ENCODE measurements at places on chromosomes 3 and 15. TPM values are rescaled to one million over a fixed set of nuclear protein-coding genes. Genes with fewer than 3 reads are reported as not detected.

The CELSR3 gene
- 1.3 TPM for polyA plus RNA-seq

The CHL1 gene
- 11.2 TPM for polyA plus RNA-seq

The LRRC31 gene
- polyA plus RNA-seq: 0.29 TPM

The AHSG gene
- polyA plus RNA-seq: 90.9 TPM

The FAM43A gene
- polyA plus RNA-seq: 6.7 TPM

The IL12A gene
- polyA plus RNA-seq: 0.91 TPM

The COL8A1 gene
- 8.5 TPM for polyA plus RNA-seq

The ITGB5 gene
- polyA plus RNA-seq: 84.1 TPM

The PLSCR2 gene
- polyA plus RNA-seq: 1.4 TPM

The SCG3 gene
- 0.28 TPM for polyA plus RNA-seq

The RAD54L2 gene
- 12.7 TPM for polyA plus RNA-seq

The VWA5B2 gene
- 1.8 TPM for polyA plus RNA-seq

The FAM3D gene
- polyA plus RNA-seq: 2.0 TPM

The STRIT1 gene
- polyA plus RNA-seq: 2.1 TPM

DNA sequence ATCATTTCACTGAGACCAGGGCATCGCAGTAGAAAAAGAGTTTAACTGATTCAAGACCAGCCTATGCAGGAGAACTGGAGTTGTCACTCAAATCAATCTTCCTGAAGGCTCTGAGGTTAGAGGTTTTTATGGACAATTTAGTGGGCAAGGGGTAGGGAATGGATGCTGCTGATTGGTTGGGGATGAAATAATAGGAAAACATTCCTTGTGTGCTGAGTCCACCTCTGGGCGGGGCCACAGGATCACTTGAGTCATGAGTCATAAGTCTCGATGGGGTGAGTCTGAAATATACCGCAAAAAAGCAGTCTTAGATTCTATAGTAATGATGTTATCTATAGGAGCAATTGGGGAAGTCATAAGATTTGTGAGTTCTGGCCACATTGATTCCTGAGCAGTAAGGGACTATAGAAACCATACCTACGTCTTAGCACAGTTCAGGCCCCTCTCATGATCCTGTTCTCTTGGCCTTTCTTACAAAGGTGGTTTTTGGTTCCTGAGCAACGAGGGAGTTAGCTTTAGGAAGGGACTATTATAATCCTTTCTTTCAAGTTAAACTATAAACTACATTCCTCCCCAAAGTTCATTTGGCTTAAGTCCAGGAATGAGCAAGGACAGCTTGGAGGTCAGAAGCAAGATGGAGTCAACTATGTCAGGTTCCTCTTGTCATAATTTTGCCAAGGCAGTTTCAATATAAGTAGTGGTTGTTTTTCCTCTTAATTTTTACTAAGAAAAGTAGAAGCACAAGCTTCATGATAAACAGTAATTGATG, 2.7 kb upstream of the OPA1 start:
- DNase-seq: no peak

- DNase-seq: no peak
Measured at GRCh38 chr3:111820651-111821050, 38.4 kb upstream of the PHLDB2 start.

- DNase-seq: no peak
Measured at GRCh38 chr3:115022199-115022598, 124.9 kb downstream of the ZBTB20 start.

DNA sequence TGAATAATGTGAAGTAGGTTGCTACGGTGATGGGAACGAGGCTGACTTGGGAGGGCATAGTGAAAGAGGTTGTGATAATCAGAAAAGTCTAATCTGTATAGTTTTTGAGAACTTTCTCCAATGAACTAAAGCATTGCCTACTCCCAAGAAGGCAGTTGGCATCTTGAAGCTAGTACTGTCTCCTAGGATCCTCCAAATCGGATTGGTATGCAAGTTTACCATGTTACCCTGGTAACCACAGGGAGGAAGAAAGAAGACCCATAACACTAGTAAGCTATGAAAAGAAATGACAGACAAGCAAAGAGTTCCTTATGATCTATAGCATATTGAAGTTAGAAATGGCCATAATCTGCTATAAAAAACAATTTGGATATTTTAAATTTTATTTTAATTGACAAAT, 127.2 kb upstream of the SYNPR start:
- no peak for DNase-seq

GRCh38 chr3:52931889-52932288, 34.5 kb upstream of the STIMATE start:
- DNase-seq: no peak

- DNase-seq: peak; percentile 66
Measured at GRCh38 chr15:67109141-67110034, 44.0 kb downstream of the SMAD3 start.

DNA sequence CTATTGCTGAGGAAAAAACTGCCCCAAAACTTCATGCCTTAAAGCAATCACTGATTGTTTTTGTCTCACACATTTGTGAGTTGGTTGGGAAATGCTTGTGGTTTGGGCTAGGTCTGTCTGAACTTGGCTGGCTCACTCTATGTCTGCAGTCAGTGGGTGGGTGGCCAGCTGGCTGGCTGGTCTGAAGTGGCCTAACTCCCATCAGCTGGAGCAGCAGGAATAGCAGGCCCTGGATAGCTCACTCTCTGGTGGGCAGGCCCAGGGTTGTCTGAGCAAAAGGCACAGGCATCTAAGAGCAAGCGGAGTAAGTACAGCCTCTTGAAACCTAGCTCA, 37.7 kb upstream of the PRR20G start:
- DNase-seq: no peak

GRCh38 chr15:69664572-69665571, 212.3 kb downstream of the RPLP1 start:
- DNase-seq: no peak

DNA sequence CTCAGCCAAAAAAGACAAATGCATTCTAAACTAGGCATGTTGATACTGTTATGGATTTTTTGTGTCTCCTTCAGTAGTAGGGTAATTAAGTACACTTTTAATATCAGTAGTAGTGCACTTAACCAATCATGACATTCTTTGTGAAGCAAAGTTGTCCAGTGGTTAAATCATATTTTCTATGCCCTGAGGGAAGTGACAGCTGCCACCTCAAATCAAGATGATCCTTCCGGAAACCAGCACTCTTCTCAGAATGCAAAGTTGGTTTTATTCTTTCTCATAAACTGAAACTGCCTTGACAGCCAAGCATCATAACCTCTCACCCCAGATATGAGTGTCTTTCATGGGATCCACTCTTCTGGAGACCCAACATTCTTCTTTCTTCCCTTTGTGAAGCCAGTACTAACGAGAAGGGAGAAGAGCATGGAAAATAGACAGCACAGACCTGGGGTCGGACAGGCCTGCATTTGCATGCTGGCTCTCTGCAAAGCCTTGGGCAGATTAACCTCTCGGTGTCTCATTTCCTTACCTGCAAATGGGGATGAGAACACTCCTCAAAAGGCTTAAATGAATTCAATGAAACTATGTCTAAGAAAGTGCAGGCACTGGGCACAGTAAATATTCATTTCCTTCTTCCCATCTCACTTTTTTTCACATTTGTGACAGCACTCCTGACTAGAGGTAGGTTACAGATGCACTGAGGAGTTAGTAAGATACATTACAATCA, 13.2 kb downstream of the AAGAB start:
- DNase-seq: no peak

GRCh38 chr3:71659864-71660591, 65.2 kb downstream of the EIF4E3 start:
- no peak for DNase-seq

GRCh38 chr15:78311292-78311691, 11.9 kb upstream of the SKIC8 start:
- no peak for DNase-seq

GRCh38 chr3:189419038-189419437, 212.2 kb upstream of the TP63 start:
- no peak for DNase-seq

DNA sequence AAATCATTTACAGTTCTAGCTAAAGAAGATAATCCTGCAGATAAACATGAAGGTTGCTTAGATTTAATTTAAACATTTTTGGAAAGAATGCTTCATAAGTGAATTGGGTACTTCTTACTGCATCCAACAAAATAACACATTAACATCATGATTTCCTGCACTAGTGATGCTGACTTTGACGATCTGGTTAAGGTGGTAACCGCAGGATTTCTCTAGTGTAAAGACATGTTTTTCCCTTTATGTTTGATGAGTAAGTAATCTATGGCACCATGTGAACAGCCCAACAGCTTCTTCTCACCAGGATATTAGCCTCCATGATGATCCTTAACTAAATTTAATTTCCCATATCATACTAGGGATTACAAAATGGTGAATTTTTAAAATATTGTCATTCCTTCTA, 14.1 kb downstream of the SPPL2A start:
- no peak for DNase-seq

DNA sequence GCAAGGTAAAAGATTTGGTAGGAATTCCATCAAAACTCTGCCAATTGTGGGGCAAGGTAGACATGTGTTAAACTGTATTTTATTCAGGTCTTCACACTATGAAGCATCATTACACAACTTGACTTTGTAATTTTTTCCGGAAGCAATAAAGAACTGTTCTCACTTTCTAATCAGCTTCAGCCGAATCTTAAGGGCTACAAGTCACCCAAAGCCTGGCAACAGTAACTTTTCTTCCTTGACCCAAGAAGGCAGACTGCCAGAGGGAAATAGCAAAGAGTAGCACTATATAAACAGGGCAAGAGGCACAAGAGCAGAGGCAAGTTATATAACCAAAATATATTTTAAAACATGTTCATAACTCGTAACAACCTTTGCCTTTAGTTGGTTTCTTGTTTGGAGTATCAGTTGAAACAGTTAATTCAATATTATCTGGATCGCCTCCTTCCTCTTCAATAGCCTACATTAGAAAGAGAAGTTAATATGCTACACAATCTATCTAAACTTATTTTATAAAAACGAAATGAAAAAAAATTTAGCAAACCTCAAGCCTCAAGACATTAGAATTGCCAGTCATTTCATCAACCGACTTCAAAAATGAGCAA, 1.4 kb downstream of the SLTM start:
- peak; percentile 29 for DNase-seq

DNA sequence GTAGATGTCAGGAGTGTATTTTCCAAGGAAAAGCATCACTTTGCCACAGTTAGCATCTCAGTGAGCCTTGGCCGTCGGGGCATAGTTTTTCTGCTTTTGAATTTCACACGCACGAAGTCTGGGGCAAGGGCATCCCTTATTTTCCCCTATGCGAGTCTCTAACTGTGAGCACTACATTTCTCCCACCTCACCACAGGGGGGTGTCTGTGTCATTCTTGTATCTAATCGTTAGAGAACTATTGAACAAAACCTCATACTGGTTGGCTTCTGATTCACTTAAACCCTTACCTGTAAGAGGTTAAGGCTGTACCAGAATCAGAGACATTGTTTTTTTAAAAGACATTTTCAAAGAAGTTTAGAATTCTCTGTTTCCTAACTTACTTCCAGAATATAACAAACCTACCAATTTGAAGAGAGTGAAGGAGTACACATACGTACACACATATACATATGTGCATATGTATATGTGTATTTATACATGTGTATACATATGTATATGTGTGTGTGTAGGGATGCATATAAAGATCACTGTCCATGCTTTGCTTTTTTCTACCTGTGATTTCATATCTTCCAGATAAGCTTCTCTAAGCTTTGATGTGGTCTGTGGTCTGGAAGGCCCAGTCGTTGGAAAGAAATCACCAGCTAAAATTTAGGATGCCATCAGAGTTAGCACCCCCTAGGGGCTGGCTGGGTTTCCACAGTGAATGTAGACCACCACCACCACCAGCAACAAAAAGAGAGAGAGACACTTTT, 49.4 kb downstream of the MYZAP start:
- no peak for DNase-seq

DNA sequence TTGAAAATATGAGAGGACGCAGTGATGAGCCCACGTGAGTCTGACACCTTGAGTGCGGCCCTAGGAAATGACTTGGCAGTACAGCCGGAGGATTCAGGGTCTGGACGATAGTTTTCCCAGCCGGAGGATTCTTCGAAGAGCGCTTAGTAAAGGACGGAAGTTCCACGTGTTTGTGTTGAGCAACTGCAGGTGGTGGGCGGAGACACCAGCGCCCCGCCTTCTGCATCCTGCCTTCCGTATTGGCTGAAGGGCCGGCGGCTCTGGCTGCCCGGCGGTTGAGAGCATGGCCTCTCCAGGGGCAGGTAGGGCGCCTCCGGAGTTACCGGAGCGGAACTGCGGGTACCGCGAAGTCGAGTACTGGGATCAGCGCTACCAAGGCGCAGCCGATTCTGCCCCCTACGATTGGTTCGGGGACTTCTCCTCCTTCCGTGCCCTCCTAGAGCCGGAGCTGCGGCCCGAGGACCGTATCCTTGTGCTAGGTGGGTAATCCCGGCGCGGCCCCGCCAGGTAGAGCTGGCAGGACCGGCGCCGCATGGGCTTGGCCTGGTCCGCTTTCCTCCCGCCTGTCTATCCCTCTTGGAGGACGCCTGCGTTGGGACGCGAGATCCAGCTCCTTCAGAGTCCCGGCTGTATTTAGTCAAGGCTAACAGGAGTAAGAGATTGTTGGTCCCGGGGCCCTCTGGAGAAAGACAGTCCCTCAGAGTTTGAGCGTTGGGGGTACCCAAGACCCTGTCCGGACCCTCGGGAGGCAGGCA, at the start of gene EEF1AKMT4:
Gene EEF1AKMT4, plus strand, starts transcription at position 261 of the 755 bp plus-strand sequence. Its CDS starts 23 bp downstream, at position 284.
- peak; percentile 83 for DNase-seq

GRCh38 chr3:143820466-143821221, 27.6 kb downstream of the SLC9A9 start:
- DNase-seq: no peak

DNA sequence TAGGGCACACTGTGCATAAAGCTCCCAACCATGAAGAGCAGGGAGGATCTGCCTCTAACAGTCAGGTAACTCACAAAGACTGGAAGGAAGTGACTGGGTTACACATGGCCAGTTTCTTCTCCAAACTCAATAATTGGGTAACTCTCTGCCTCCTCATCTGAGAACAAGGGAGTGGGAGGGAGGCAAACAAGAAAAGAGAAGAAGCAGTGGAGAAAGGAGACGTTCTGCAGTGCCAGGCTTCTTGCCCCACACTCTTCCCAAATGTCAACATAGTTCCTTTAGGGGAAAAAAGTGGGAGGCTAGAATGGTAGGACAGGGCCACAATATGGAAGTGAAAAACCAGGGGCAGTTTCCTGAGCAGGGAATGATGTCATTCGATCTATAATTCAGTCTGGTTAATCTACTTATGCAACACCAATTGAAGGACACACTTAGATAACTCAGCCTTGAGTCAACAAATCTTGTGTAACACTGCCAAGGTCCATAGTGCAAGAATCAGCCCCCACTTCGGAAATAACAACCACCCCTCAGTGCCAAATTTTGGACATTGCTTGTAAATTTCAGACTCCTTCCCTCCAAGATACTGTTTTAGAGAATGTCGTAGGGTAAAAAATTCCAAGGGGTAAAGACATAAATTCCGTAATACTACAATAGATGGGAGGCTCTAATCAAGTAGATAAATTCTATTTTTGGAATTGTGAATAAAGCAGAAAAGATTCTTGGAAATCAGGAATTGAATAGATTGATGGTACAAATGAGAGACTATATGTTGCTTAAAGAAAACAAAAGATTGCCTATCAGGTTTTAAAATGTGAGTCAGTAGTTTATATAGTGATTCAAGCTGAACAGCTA, 143.0 kb downstream of the LPP start:
- DNase-seq: no peak

DNA sequence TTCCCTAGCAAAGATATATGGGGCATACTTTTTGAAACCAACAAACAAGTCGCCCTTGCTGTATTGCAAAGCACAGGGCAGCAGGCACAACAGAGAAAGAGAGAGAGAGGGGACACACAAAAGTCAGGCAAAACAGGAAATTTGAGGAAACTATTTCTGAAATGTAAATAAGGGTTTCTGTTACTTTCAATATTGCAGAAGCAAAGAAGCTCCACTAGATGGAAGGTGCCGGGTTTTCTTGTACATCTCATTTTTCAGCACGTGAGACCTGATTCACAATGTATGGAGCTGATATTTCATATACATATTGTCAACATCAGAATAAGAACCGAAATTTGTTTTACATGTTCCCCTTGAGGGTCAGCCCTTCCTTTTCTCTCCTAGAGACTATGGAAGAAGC, 127.4 kb downstream of the FOXP1 start:
- no peak for DNase-seq

Data from left renal cortex interstitium (tissue), 4 donors.